NCI-H1436 treated with DMSO at 0.1 percent for 48 hours (cell line): ENCODE measurements at places on chromosomes 16 and 17.

DNA sequence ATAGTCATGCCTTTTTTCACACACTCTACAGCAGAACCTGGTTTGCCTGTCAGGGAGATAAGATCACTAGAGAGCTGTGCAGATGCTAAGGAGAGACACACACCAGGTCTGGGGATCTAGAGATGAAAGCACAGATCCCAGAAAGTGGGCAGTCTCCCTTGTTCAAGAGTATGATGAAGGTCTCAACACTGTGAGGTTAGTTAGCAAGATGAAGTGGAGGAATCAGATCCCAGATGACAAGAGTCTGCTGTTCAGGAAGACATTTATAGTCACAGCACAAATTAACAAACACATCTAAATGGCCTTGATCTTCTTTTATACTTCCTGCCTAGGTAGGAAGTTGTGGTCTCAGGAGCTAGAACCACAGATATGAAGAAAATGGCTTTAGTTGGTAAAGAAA, 23.4 kb upstream of the SKAP1 start:
- no peak for DNase-seq

GRCh38 chr16:87602821-87603683, 744 bp downstream of the JPH3 start:
- no peak for DNase-seq

- DNase-seq, result no peak
Observed at GRCh38 chr17:2264067-2264860, 39.3 kb downstream of the SMG6 start.

DNA sequence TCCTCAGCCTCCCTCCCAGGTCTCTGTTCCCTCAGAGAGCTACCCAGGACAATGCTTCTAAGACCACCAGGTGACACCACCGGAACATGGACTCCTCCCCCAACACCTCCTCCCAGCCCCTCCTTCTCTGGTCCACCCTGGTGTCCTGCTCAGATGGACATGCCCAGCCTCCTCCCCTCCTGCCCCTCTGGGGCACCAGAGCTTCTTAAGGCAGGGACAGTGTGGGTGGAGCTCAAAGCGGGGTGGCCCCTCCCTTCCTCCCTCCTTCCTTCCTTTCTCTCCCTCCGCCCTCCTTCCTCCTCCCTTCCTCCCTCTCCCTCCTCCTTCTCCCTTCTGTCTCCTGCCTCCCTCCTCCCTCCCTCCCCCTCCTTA, 22.7 kb downstream of the TRPV3 start:
- DNase-seq, result no peak

DNA sequence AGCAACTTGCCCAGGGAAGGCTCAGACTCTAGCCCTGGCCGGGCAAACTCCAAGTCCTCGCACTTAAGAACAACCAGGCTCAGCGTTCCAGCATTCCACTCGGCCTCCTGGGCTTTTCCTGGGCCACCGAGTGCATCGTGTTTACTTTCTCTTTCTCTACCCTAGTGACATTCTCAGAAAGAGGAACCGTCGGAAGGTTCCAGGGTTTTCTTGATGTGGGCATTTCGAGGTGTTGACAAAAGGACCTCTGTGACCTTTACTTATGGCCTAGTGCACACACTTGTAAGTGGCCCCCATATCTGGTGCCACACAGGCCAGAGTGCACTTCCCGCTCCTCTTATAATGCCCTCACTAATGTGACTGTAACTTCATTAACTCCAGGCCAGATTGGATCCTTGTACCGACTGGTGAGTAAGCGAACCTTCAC, 3.1 kb upstream of the BANP start:
- no peak for DNase-seq

DNA sequence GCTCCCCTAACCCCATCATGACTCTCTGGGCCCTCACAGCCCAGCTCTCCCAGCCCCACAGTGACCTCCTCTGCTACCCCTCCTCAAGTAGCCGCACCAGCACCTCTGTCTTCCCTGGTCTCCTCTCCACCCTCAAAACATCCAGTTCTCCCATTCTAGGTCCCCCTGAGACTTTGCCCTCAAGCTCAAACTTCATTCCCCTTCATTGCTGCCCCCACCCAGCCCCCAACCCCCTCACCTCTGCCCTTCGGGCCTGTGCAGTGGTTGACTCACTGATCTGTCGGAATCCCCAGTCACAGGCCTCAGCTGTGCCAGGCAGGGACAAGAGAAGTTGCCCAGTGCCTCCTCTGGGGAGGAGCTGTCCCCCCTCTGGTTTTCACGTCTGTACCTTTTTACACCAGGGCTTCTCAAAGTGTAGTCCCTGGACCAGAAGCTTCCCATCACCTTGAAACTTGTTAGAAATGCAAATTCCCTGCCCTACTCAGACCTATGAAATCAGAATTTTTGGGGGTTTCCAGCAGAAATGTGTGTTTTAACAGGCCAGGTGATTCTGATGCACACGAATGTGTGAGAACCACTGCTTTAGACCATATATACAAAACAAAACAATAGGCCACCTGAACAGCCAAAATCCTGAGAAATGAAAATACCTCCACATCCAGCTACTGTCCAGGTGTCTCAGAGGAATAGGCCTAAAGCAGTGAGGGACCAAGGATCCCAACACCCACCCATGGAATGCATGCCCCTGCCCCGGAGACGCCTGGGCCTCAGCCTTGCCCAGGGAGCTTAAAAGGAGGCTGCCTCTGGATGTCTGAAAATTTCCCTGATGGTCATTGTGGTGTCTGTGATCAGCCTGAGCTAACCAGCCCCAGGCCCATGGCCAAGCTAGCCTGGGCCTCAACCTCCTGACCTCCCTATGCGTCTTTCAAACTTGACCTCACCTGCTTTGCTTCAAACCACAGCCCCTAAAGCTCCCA, 853 bp upstream of the DOK4 start:
- no peak for DNase-seq

GRCh38 chr17:5892921-5893675, 177.1 kb upstream of the WSCD1 start:
- no peak for DNase-seq
